GM23248 (cell line): ENCODE measurements at places on chromosomes 4 and X.

- DNase-seq: no peak
Observed at GRCh38 chrX:39777623-39778025, 320.1 kb downstream of the BCOR start.

GRCh38 chrX:9677098-9677739 lies 88.4 kb downstream of the GPR143 start:
- peak; percentile 23 for DNase-seq

DNA sequence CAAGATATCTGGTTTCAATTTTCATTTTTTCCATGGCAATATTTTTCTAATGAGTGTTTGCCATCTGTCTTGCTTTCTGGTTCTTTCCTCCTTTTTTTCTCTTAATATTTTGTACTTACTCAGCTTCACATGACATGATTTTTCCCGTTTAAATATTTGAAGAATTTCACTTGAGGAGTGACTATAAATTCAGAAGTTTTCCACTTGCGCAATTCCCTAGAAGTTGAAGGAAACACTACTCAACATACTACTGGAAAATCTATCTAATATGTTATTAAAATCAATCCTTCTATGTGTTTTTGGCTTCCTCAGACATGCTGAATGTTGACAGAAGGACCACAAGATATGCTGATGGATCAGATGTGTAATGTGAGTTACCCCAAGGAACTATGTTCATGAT lies 36.8 kb upstream of the BANK1 start:
- peak; percentile 78 for DNase-seq

DNA sequence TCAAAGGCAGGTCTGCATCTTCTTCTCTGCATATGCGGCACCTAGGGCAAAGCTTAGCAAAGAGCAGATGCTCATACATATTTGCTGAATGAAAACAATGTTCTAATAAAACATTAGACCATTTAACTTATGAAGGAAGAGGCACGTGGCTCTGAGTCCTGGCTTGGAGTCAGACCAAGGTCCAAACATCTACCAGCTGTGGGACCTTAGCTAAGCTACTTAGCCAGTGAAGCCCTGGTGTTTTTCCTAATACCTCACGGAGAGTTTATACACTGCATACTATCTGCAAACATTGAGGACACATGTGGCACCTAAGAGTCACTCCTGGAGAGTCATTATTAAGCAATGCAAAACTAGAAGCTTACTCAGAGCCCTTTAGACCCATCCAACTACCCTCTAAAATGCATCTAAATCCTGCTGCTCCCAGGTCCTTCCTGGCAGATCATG lies 9.0 kb downstream of the PDGFC start:
- peak; percentile 89 for DNase-seq

DNA sequence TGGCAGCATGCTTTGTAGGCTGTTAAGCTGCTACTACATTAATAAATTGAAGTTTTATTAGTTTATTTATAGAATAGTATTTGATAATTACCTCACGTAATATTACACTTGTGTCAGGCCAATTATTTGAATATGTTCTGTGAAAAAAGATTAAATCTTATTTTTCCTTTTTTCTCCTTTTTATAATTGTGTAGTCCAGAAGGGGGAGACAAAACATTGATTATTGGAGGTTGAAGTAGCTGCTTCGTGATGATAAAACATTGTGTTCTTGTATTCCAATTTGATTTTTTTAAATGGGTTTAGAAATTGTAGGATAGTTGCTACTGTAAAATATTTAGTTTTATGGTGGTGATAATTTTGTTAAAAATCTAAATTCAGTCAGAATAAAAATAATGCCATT lies 85.7 kb downstream of the DIAPH2 start:
- DNase-seq: peak; percentile 45

DNA sequence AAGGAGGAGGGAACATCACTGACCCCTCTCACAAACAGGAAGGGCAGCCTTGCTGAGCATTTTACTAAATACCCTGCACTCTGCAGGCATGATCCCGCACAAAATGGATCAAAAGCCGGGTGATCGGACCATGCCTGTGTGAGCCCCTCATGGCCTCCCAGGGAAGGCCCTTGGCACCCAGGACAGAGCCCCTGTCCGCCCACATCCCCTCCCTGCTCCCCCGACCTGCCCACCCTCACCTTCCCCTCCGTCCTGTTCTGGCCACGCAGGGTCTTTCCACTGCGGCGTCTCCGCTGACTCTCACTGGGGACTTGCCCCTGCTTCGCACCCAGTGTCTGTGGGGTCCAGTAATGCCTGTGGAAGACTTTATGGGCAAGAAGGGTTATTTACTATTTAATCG lies 105.0 kb downstream of the HMX1 start:
- no peak for DNase-seq

- DNase-seq: no peak
Observed at GRCh38 chr4:7529368-7530080, 94.8 kb upstream of the PSAPL1 start.
